A673 (cell line): ENCODE measurements at places on chromosomes 1 and 21.

DNA sequence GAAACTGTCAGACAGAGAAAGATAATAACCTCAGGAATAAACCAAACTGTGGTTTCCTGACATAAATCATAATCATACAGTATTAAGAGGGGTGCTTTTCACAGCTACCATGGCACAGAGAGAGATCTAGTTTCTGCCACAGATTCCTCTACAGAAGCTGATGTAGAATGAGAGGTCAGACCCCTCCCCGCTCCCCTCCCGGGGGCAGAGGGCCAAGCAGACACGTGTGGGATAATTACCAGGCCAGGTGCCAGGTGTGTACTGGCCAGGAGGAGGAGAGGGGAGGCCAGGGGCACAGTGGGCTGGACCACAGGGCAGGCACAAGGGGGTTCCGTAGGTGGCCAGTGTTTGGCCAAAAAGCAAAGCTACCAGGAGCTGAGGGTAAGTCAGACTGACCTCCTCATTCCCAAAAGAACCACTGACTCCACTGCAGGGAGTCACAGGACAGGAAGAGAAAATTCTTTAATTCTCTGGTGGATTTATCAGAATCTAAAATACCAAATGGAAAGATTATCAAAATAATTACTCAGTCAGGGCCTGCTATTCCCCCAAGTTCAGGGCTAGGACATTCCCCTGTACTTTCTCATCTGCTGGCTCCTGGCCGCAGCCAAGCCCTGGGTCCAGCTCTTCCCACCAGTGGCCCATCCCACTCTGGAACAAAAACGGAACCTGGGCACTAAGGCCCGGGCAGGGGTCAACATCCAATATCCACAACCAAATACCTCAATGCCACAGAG is 30.0 kb downstream of the C2CD2 start:
- no peak for DNase-seq

GRCh38 chr1:47637111-47637685 is 199.4 kb downstream of the FOXD2 start:
- no peak for DNase-seq

GRCh38 chr1:180525715-180526039 is 23.3 kb upstream of the ACBD6 start:
- no peak for DNase-seq

DNA sequence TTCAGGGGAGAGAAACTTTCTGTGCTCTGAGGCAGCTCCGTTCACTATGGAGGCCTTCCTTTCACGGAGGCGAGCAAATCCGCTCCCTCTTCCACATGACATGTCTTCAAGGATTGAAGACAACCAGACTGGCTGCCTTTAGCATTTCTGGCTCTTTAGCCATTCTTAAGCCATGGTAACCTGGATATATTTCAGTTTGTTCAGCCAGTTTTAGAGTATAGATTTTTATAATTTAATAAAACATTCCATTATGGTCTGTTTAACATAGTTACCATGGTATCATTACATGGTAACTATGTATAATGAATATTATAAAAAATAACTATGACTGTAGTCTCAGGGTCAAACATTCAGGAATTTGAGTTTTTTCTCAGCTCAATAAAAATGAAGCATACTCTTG is 54.2 kb upstream of the NFIA start:
- DNase-seq: no peak

DNA sequence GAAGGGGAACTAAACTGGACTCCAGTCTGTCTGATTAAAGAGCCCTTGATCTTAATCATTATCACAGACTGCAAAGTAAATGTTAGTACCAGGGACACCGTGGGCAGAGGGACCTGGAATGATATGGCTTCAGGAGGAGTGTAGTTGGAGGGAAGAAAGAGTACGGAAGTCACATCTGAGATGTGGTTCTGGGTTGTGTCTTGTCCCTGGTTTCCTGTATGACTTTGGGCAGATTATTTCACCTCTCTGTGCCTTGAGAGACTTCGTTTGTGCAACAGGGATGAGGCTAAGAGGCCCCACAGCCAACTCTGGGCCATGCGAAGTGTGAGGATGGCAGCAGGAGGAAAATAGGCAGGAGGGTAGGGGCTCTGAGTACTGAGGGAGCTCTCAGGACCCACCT is 76.1 kb upstream of the SLC2A1 start:
- no peak for DNase-seq
